ENCODE measurements at places on chromosomes 1 and 21.

GRCh38 chr1:234658138-234658537 is 48.2 kb upstream of the IRF2BP2 start:
- DNase-seq = no peak

DNA sequence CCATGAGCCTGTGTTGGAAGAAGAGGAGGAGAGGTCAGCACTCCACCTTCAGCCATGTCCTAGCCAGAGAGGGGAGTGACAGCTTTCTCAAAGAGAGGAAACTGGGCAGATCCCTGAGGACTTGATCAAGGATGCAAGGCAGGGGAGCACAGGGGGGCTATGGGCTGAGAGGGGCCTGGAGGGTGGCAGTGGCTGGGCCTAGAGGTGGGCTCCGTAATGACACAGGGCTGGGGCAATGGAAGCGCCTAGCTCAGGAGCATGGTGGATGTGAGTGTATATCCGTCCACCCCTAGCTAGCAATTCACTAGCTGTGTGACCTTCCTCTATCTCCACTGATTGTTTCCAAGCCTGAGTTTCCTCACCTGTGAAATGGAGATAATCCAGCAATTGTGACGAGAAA is 32.6 kb downstream of the NEK2 start:
- no peak for DNase-seq

DNA sequence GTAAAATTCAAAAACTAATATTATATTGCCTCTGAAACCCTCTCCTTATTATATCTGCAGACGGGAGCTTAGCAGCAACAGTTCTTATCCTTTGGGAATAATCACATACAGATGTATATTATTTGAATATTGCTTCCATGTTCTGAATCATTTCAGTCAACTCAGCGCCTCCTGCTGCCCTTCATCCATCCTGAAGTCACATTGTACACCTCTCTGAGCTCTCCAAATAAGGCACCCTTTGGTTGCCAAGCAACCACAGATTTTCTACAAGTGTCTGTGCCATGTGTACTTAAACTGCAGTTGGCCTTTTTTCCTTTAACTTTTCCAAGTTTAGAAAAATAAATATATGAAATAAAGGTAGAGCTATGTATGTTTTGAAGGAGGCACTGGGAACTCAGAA is 384.3 kb downstream of the LRRIQ3 start:
- DNase-seq = peak; percentile 9

DNA sequence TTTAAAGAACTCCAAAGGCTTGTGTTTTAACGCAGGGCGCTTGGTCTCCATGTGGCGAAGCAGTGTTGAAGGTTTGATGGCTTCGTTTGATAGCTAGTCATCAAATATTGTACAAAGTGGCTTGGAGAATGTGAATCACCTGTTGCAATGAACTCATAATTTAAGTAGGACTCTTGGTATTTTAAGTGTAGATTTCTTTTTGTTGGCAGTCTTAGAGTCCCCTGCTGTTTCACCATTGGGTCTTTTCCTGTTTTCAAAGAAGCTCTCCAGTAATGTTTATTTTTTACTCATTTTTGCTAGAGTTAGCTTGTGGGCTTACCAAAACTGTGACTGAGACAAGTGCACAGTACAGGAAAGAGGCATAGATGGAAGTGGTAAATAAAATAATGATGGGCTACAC is 26.2 kb downstream of the RASAL2 start:
- no peak for DNase-seq

GRCh38 chr1:189774721-189775287 is 702.9 kb downstream of the BRINP3 start:
- DNase-seq = no peak

- no peak for DNase-seq
Observed at GRCh38 chr1:97942161-97943123, 21.6 kb upstream of the DPYD start.
